ENCODE measurements at places on chromosomes 2 and 18.

- no peak for DNase-seq
Observed at GRCh38 chr2:198127627-198128026, 323.2 kb downstream of the PLCL1 start.

- DNase-seq = no peak
Observed at GRCh38 chr2:169540146-169540545, 30.6 kb downstream of the KLHL41 start.

DNA sequence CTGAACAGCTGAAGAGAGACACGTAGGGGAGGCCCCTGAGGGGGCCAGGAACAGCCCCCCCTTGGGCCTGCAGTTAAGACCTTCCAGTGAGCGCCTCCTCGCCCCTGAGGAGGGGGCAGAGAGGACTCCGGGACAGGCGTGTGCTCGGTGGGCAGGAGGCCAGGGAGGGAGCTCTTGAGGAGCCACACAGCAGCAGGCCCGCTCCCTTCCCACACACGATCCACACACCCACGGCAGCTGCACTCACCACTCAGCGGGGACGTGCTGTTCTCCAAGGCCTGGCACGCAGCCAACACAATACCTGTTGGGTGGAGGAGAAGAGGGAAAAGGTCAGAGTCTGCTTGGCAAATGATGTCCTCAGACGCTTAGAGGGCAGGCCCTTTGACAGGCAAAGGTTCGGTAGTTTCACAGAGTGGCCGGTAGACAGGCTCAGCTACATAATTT lies 39.0 kb downstream of the TGFA start:
- DNase-seq = no peak

DNA sequence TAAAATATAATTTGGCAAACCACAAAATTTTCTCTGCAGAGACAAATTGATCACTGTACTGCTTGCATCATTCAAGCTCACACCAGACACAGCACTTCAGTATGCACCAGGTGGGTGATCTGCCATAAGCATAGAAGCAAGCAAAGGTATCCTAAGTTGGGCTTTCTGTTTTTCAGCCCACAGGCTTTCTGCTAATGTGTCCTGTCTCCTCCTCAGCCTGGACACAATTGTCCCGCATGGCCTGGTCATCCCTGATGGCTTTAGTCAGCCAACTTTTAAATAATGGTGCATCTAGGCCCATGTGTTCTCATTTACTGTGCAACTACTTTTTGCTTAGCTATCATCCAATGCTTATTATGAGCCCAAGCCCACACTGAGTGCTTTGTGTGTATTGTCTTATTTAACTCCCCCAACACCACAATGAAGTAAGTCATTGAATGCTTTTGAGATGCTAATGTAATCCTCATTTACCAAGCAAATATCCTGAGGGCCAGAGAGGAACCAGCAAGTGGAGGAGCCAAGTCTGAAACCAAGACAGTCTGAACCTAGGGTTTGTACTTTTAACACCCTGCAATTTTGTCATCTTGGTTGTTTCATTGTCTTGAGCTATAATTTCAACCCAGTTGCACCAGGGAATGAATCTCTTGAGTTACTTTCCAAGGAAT lies 111.2 kb upstream of the SETBP1 start:
- no peak for DNase-seq

DNA sequence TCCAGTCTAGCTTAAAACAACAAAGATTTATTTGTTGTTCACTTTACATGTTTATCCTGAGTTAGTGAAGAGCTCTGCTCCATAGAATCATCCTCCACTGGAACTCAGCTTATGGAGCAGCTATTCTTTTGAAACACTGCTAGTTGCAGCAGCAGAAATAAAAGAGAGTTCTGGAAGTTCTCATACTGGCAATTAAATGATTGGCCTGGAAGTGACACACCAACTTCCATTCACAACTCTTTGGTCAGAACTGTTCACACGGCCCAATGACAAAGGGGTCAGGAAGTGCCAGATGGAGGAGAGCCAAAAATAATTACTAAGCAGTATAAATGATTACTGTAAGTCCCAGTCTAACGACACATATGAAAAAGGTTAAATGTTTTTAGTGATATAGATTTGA lies 39.1 kb downstream of the FBXO11 start:
- no peak for DNase-seq

DNA sequence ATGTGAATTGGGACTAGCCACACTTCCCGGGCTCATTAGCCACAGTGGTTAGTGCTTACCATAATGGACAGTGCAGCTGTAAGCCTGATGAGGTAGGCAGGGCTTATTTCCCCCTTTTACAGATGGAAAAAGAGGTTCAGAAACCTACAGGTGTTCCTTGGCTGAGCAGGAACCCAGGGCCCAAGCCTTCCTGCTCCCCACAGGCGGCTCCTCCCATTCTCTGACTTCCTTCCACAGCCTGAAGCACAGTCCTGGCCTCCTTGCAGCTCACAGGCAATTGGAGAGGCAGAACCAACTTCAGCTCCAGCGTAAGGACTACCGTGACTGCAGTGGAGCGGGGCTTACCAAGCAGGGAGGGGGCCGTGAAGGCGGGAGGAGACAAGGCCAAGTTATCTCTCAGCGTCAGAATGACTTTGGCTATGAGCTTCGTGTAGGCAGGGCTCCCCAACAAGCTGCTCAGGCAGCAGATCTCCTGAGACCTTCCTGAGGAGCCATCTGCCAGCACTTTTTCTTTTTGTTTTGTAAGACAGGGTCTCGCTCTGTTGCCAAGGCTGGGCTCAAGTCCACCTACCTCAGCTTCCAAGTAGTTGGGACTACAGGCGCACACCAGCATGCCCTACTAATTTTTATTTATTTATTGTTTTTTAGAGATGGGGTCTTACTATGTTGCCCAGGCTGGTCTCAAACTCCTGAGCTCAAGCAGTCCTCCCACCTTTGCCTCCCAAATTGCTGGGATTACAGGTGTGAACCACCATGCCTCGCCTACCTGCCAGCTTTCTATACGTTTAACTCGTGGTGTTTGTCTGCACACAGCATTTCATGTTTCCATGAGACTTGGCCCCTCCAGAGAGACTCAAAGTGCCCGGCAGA lies 34.2 kb upstream of the NT5DC4 start:
- DNase-seq = no peak

GRCh38 chr18:5884375-5884774 lies 10.9 kb downstream of the TMEM200C start:
- DNase-seq = no peak

GRCh38 chr2:189528617-189529016 lies 52.0 kb downstream of the SLC40A1 start:
- DNase-seq = no peak

DNA sequence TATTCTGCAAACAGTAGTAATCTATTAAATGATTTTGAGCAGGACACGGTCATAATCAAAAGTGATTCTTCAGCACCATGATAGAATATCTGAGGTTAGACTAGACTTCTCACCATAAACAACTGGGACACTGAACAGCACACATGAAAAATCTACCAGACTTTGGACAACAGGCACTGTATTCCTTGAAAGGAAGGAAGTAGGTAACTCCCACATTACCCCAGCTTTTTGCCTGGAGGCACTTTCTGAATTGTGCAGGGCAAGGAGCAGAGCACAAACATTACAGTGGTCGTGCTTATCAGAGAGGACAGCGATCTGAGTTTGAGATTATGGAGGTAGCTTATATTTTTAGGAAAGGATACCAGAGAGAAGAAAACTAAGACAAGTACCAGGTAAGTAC lies 25.3 kb upstream of the IL1RL1 start:
- DNase-seq = no peak
